ENCODE measurements at places on chromosomes 12 and 14.

GRCh38 chr12:49039421-49040363 is 20.9 kb downstream of the KMT2D start:
- no peak for DNase-seq

DNA sequence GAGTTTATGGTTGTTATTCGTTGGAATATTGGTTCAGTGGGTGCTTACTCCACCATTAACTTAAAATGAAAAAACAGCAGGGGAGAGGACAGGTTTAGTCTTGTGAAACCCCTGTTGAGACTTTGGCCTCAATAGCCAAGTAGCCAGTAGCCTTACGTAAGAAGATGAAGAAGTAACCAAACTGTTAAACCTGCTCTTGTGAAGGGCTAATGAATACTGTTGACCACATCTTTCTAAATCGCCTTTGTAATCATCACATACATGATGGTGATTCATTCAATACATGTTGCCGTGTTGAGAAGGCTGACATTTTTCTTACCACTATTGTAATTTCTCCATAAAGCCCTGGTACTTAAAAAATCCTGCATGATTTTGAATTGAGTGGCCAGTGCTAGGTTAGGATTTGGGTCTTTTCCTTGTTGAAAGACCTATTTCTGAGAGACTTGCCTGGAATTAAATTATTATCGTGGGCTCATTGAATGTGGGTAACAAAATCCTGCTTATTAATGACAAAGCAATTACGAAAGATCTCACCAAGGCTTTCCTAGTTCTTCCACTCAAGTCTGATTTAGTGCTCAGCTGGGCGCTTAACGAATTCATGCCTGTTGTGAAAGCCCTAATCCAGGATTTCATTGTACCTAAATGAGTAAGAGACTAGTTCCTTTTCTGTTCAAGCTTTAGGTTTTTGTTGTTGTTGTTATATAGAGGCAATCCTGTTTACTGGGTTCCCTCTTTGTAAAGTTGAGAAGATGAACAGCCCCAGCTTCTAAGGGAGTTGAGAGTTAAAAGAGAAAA is 333.1 kb downstream of the FUT8 start:
- no peak for DNase-seq

DNA sequence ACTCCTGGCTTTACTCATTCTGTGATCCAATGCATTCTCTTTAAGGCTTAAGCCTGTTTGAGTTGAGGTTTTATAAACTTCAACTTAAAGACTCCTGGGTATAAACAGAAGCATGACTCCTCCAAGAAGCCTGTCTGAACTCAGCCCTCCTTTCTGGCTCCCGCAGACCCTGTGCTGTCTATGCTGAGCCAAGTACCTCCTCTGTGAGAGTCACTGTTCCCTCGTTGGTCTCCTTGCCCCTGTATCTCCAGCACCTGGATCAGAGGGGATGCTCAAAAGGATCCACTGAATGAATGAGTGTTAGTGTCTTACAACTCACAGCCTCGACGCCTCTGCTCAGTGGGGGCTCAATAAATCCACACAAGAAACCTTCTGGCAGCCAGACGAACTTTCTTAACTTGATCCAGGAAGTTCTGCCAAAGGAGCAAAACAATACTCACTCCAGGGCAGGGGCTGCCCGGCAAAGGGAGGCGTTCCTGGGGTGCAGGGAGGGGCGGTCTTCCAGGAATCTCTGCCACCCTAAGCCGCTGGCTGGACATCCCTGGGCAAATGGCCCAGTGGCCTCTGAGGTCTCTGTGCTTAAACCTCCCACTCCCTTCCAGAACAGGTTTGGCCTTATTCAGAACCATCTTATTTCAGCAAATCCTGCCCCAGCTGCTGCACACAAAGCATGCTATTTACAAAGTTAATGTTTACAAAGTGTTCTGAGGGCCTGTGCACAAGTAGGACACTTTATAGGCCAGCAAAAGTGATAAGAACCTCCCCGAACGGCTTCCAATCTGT is 32.9 kb downstream of the MAP1LC3B2 start:
- DNase-seq, result no peak

DNA sequence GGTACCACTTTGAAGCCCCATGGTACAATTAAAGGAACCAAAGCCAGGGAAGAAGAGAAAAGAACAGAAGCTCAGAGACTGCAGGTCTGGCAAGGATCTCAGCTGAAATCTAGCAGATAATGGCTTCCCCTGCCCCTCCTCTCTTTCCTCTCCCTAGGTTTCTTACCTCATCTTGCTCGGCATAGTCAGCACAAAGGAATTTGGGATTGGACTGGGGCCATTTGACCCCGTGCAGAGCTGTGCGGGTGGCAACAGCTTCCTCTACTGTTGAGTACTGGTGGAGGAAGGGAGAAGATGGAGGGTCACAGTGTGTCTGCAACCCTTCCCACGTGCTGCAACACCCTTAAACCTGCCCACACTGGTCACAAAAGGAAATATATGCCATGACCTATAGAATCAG is 4.7 kb upstream of the CDH24 start:
- no peak for DNase-seq

DNA sequence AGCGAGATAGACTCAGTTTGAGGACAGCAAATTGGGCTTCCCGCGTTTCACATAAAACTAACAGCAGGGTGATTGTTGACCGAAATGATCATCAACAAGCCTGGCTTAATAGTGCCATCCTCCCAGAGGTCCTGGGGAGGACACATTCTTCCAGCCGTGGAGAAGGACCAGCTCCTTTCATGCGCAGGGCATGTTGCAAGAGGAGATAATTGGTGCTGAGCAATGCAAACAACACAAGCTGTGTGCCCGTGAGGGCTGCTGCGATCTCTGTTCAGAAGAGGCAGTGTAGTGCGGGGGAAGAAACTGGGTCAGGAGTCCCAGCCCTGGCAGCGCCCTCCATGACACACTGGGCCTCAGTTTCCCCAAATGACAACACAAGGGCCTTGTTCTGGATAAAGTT is 54.3 kb downstream of the CCDC85C start:
- no peak for DNase-seq

- DNase-seq, result no peak
These were observed 1010.5 kb upstream of the NOVA1 start for GRCh38 chr14:27608377-27608776.

DNA sequence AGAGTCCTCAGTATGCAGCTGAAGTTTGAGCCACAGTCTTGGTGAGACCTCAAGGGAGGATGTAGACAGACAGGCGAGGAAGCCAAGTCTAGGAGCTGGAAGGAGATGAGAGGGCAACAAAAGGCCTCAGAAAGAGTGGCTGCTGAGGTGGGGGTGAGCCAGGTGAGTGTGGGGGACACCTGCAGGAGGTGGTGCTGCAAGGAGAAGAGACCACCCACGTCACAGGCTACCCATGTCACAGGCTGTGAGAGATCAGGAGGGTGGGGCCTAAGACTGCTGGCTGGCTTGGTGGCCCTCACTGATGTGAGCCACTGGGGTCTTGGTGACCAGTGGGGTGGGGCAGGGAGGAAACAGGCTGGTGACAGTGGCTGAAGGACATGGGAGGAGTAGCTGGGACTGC is 97.3 kb downstream of the KIF26A start:
- DNase-seq, result no peak

- no peak for DNase-seq
These were observed 32.8 kb downstream of the MIA2 start for GRCh38 chr14:39266525-39266870.

GRCh38 chr14:65170768-65171507 is 68.6 kb upstream of the MAX start:
- no peak for DNase-seq

GRCh38 chr12:57151741-57152630 is 4.6 kb upstream of the LRP1-AS start:
- no peak for DNase-seq

DNA sequence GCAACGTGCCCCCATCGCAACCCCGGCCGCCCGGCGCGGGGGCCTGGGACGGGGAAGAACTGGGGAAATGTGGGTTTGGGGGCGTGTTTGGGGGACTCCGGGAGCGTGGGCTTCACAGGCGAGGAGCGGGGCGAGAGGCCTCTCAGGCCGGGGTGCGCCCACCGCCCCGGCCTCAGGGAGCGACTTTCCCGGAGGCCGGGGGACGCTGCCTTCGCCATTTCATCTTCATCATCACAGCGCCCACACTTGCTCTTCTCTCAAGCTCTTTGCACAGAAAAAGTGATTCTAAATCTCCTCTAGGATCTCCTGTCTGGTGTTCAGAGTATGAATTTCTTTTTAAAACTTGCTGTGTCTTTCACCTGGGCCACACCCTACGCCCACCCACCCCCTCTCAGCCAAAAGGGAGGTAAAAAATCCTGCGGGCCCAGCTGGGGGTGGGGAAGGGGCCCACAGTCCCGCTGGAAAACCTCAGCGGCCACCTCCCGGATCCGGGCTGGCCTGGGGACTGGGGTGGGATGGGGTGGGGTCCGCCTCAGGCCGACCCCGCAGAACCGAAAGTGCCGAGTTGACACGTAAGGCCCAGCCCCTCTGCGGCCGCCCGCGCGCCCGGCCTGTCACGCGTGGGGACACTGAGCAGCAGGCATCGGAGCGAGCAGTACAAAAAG is 7.4 kb downstream of the CDKN1B start:
- DNase-seq, result no peak

DNA sequence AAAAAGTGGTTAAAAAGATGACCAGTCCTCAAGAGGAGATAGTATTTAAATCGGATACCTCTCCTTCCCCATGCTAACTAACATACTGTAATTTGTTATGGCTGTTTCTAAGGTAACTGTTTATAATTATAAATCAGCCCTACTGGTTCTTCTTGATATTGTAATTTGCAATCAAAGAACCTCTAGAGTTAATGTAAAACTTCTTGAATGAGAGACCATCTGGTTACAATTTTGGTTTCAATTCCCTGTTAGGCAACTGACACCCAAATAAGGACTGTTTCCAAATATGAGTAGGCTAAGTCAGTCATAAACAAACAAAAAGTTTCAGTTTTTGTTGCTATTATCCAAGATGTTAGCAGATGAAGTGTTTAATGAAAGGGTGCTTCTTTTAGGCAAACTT is 120.2 kb upstream of the DNM1L start:
- DNase-seq, result no peak

- DNase-seq, result no peak
These were observed 117.7 kb downstream of the PRKCH start for GRCh38 chr14:61438860-61439765.

- no peak for DNase-seq
These were observed 381.4 kb downstream of the ETNK1 start for GRCh38 chr12:23006413-23006812.

- no peak for DNase-seq
These were observed 90.6 kb downstream of the PAPOLA start for GRCh38 chr14:96592591-96593386.

GRCh38 chr14:102272392-102272791 is 32.6 kb downstream of the MOK start:
- DNase-seq, result no peak

DNA sequence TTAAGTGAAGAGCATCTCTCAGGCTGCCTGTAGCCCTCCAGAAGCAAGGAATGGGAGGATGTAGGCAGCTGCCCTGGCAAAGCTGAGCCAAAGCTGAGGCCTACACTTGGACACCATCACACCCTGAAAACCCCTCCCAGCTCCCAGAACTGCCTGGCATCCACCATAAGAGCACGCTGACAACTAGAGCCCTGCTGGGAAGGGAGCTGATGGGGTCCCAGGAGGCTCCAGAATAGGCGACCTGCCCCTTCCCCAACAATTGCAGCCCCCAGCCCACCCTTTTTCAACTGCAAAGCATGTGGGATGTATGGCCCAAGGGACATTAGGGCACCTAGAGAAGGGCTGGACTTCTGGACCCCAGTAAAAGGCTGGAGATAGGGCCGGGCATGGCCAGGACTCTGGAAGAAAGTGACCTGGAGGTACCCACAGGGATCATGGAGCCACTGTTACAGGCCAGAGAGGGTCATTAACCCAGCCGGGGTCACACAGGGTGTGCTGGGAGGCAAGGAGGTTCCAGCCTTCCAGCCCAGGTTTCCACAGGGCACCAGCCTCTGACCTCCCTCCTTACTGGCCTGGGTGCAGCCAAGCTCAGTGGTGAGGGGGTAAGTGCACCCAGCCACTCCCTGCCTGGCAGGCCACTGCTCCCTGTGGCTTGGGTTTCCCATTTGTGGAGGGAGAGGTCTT is 27.8 kb downstream of the FAM222A start:
- DNase-seq, result no peak

- DNase-seq, result no peak
These were observed 58.7 kb downstream of the TESC start for GRCh38 chr12:117040496-117040895.

- no peak for DNase-seq
These were observed 13.2 kb downstream of the TTC6 start for GRCh38 chr14:37608649-37609048.

- DNase-seq, result no peak
These were observed 92.8 kb upstream of the BBS10 start for GRCh38 chr12:76441016-76441415.

DNA sequence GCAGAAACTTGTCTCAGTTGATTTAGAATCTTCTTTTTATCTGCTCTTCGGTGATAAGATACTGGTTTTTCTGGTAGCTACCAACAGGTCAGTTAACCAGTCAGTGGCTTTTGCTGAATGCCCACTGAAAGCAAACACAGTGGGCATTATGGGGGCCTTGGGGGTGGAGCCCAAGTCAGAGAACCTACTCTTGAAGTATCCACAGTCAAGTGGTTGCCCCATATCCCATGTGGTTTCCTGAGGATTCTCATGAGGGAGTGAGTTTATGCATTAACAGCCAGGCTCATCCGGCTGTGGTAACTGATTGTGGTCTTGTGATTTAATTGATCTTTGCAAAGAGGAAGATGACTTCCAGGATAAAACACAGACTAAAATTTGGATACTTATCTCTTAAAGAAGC is 83.7 kb downstream of the ST8SIA1 start:
- no peak for DNase-seq

DNA sequence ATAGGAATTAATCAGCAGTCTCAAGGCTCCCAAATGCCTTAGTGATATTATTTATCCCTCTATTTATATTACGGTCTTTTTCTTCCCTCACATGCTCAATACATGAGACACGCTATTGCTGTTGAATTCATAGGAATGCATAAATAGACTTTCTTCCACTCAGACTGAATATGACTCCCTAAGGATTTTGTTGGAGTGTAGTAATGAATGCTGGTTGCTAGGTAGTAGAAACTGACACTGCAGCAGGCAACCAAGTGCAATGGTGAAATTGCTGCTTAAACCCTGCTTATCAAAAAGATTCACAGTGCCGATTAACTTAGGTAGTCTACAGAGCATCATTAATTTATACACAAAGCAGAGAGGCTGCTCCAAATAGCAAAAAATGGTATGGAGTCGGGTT is 168.2 kb downstream of the KCNC2 start:
- no peak for DNase-seq

- DNase-seq, result no peak
These were observed 100.4 kb downstream of the EFCAB11 start for GRCh38 chr14:89853936-89854693.

- no peak for DNase-seq
These were observed 47.4 kb downstream of the SMIM41 start for GRCh38 chr12:52126605-52127578.

- DNase-seq, result no peak
These were observed 58.0 kb upstream of the PSMA6 start for GRCh38 chr14:35234012-35234805.

GRCh38 chr12:42394429-42394828 is 68.5 kb downstream of the PPHLN1 start:
- DNase-seq, result no peak

DNA sequence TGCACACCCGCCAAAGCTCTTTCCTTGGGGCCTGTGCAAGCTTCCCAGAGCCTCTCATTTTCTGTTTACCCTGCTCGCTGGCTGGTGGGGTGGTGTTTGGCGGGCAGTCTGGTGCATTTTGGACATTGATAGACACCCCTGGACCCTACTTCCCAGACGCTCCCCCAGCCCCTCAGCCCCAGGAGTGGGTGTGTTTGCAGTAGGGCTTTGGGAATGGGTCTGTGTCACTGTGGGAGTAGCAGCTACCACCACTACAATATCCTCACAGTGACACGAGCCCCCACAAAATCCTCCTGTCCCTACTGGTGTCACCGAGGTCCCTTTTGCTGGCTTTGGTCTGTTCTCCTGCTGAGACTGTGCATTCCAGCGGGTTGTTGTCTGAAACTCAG is 371.3 kb downstream of the TMEM121 start:
- no peak for DNase-seq

Measured in cortex of kidney (tissue), 1 donor.